ENCODE measurements at places on chromosomes 12 and 14.

- DNase-seq, result no peak
Measured at GRCh38 chr12:2390133-2390532, 337.3 kb downstream of the CACNA1C start.

GRCh38 chr14:95392841-95393240 is 73.1 kb upstream of the CLMN start:
- no peak for DNase-seq

DNA sequence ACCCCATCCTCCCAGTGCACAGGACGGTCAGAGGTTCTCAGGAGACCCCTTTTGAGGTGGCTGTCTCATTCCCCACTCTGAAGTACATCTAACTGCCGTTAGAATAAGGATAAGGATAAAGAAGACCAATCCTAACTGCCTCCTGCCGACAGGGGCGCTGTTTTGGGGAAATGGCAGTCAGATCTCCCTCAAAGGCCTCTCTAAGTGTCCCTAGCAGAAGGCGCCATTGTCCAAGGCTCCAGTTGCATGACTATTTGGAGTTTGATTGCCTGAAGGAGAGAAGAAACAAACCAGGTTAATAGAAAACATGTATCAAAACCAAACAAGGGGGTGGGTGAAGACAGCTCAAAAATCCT is 29.1 kb upstream of the KLRB1 start:
- DNase-seq, result no peak

GRCh38 chr14:92684801-92685560 is 63.4 kb downstream of the LGMN start:
- DNase-seq, result no peak

DNA sequence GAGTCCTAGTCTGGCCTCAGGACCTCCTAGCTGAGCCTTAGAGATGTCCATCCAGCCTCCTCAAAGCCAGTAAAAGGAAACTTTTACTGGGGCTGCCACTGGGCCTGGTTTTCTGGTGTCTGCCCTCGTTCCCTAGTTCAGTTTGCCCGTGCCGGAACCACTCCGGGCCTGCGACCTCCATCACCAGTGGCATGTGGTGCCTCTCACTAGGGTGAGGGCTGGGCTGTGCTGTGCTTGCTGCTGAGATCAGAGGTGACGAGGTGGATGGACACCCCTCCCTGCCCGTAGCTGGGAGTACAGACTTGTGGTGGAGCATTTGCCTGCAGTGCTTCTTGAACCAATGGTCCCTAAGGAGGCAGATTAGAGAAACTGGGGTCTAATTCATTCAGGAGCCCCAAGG is 75.7 kb downstream of the B4GALNT3 start:
- DNase-seq, result no peak

GRCh38 chr14:105496831-105497591 is 6.0 kb downstream of the TEDC1 start:
- no peak for DNase-seq

DNA sequence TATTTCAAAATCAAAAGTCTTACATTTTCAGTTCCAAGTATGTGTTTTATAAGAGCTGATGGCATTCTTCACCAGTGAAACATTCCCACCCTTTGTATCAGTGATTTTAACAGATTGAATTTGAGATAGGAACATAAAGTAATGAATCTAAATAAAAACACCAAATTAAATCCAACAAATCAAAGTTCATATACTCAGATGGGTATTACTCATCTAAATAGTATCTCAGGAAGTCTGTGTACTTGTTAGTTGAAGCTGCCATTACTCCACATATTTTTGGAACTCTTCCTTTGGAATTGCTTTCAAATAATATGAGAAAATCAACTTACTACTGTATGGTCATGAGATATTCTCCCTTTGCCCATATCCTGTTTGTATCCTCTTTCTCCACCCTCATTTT is 89.1 kb downstream of the MIA2 start:
- DNase-seq, result no peak

- no peak for DNase-seq
Measured at GRCh38 chr12:19434538-19434937, 4.8 kb upstream of the AEBP2 start.

DNA sequence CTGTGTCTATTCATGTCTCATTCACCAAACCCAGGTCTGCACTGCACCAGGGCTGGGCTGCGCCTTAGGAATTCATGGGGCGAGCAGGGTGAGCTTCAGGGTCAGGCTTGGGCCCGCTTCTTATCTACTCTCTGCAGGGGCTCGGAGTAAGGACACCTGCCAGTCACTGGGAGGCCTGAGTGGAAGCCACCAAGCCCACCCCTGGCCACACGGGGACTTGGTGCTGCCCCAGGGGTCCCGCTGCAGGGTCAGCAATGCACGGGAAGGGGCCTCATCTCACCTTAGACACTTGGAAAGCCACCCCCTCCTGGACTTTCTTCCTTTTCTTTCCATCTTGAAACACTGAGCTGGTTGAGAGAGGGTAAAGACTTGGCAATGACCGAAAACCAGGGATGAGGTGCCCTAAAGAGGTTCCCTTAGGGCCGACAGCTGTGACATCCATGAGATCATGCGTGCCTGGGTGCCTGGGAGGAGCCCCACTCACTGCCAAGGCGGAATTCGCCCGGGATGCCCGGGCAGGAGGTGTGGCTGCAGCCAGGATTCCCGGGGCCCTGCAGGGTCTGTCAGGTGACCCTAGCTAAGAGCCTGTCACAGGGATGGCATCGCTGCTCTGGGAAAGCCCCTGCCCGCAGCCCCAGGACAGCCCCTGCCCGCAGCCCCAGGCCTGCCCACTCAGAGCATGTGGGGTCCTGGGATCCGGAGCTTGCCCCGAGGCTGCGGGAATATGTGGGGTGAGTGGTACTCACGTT is 45.5 kb upstream of the EML1 start:
- DNase-seq, result no peak

DNA sequence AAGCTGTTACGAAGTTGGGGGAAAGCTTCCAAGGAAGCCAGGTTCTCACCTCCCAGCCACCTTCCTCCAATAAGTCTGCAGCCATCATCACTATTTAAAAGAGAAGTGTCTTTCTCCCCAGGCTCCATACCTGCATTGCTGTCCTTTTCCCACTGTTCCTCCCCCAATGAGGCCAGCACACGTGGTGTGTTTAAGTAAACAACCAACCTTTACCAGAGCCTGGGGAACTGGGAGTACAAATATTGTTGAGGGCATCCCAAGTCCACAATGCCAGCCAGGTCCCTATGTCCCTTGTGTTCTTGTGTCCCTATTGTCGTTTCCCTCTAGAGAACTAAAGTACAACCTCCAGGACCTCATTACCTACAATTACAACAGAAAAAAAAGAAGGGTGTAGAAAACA is 49.2 kb upstream of the PNMA1 start:
- DNase-seq, result no peak

GRCh38 chr12:94941440-94941862 is 62.0 kb downstream of the NDUFA12 start:
- peak; percentile 22 for DNase-seq

- no peak for DNase-seq
Measured at GRCh38 chr14:102560458-102561261, 31.8 kb upstream of the RCOR1 start.

DNA sequence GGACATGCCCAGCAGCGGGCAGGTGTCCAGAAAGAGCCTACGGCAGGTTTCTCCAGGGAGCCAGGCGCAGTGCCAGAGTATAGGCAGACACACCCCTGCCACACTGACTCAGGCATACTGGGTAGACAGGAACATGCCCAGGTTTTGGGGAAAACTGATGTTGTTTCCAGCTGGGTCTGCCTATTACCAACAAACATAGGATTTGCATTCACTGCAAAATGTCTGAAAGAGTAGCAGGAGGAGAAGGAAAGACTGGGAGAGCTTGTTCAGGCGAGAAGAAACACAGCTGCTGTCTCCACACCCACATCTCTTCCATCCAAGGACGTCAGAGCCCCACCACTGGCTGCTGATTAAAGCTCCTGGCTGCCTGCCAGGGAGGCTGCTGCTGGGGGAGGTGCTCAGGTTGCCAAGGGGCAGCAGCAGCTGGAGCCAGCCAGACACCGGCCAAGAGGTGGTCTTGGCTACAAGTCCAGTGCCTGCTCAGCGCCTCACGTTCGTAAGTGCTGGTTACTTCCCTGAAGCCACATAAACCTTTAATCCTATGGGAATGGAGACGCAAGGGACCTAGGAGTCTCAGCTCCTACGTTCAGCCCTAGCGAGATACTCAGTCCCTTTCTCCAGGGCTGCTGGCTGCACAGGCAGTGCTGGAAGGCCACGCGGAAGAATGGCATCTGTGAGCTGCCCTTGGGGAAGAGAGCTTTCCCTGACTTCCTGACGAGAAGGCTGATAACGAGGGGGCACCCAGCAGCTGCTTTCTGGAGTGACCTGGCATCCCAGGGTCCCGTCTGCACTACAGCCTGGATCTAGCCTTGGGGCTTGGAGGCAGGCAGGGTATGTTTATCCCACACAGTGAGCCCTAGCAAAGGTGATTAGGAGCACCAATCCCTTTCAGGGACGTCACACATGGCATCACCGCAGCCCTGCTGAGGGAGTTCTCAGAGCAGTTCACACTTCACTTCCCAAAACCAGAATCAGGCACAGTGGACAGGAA is 58.1 kb downstream of the PLEKHG3 start:
- DNase-seq, result no peak

DNA sequence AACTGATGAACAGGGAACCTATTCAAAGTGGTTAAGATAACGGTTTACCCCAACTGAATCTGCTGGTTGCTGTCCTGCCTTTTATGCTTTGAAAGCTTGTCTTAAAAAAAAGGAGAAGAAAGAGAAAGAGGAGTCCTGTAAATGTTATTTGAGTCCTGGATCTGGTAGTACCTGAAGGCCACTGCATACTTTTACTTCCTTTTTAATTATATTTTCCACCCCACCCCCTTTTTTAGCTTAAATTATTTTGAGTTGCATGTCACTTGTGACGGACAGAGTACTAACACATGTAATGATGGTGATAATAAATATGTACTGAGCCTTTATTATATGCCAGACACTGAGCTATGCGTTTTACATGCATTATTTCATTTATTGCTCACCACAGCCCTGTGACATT is 2.5 kb upstream of the AMIGO2 start:
- DNase-seq, result no peak

DNA sequence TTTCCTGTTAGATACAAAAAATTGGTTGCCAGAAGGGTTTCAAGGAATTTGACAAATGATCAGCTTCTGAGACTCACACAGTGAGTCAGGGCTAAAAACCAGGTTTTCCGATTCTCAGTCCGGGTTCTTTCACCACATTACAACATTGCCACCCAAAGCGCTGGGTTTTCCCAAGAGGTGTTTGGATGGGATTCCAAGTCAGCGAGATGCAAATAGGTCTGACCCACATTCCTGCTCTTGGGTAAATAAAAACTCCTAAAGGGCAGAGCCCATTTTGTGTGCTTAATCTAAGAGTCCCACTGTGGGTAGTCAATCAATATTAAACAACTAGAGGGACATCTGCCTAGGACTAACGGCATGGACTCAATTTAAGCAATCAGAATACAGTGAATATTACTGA is 5.4 kb upstream of the RIC8B start:
- DNase-seq, result no peak

DNA sequence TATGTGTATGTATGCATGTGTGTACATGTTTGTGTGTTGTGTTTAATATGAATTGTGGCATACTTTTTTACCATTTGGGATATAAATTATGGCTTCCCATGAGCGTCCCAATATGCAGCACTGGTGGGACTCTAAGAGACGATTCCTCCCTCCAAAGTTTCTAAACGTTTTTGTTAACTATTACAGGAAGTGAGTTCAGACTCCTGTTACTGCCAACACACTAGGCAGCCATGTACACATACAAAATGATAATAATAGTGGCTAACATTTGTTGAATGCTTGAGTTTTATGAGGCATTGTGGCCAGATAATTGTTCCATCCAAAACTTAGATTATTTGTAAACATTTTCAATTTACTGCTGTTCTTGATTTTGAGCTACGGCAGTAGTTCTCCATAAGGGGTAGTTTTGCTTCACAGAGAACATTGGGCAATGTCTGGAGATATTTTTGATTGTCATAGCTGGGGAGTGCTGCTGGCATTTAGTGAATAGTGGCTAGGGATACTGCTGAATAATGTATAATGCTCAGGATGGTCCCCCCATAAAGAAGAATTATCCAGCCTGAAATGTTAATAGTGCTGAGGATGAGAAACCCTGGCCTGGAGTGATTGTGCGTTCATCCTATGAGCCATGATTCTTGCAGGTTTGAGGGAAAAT is 45.1 kb downstream of the ARID2 start:
- no peak for DNase-seq
